ENCODE measurements at places on chromosomes 6 and 20.
A peak's percentile ranks its signal among the peaks of the same experiment; 100 is the strongest.

- DNase-seq, result no peak
Measured at GRCh38 chr20:59020938-59021551, 1.8 kb downstream of the TUBB1 start.

DNA sequence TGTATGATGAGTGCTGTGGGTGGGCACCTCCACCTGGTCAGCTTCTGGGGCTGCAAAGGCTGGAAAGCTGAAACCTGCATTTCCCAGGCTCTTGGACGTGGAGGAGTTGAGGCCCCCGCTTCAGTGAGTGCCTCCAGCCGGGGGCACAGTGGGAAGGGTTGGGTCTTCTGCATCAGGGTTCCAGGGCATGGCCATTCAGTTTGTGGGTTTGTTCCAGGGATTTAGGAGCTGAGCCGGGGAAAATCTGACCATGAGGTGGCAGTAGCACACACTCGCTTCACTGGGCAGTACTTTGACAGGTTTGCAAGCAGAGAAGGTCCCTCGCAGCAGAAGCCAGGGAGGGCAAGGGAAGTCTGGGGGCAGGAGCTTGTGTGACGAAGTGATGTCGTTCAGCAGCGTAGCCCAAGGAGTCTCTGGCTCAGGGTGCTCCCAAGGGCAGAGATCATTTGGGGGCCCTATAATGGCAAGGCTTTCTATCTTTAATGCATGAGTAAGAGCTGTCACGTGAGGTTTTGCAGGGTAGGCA is 69.5 kb upstream of the SULF2 start:
- no peak for DNase-seq

DNA sequence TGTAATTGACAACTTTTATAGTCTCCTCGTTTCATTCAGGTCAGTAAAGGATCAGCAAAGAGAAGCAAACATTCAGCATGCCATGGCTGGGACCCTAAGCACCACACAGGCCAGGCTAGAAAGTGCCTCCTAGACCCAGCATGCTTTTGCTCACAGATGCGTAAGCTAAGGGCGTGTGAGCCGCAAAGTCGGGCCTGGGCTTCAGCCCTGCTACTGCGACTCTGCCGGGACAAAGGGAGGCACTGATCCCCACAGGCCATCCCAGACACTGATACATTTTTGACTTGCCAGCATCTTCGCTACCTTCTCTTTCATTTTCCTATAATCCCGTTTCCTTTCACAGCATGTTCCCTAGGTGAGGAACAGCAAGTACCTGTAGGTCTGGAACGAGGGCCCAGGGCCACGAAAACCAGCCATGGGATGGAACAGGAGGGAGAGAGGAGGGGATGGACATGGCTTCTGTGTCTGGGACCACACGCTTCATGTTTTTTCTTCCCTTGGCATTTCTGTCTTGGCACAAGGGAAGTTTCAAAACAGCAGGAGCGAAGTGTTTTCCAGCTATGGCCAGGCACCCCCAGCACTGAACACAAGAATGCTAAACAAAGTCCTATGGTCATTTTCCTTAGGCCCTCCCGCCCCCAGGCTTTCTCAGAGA is 42.6 kb downstream of the IRF4 start:
- DNase-seq, result no peak

DNA sequence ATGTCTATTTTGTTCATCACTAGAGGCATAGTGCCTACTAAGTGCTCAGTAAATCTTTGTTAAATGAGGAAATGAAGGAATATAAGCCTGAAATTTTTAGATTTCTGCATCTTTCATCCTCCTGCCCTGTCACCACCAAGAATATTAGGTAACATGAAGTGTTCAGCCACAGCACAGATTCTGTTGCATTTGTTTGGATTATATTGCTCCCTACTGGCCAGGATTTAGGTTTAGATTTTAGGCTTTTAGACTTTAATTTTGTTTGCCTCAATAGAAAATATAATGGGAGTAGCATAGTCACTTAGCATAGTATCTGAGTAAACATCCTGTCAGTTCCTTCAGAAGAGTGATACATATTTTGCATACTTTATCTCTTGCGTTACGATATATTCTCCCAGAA is 14.2 kb downstream of the FARS2 start:
- DNase-seq, result no peak

- DNase-seq, result no peak
Measured at GRCh38 chr6:12068899-12069557, 56.9 kb downstream of the HIVEP1 start.

GRCh38 chr6:55888917-55889316 is 13.5 kb upstream of the BMP5 start:
- DNase-seq, result no peak

DNA sequence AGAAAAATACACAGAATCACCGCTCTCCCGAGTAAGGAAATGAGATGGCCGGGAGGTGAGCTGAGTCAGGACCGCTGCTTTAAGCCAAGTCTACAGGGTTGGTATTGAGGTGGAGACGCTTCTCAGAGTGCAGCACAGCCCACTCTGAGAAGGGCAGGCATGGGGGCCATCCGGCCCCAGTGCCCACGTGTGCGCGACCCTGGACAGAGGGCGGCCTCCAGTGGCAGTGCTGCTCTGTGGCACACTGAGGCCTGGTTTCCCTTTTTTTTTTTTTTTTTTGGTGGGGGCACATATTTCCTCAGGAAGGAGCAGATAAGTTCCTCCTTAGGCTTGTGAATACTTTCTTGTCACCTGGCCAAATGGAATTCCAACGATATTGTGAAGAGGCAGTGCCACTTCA is 88.8 kb downstream of the FOXC1 start:
- DNase-seq, result no peak

GRCh38 chr20:64083804-64084684 is at the start of gene LKAAEAR1:
TSS of gene LKAAEAR1 (minus strand) at chr20:64084398. CDS start at chr20:64084219, 179 bp downstream.
- DNase-seq, result no peak

- DNase-seq, result no peak
Measured at GRCh38 chr6:44542401-44543116, 155.1 kb downstream of the CDC5L start.

DNA sequence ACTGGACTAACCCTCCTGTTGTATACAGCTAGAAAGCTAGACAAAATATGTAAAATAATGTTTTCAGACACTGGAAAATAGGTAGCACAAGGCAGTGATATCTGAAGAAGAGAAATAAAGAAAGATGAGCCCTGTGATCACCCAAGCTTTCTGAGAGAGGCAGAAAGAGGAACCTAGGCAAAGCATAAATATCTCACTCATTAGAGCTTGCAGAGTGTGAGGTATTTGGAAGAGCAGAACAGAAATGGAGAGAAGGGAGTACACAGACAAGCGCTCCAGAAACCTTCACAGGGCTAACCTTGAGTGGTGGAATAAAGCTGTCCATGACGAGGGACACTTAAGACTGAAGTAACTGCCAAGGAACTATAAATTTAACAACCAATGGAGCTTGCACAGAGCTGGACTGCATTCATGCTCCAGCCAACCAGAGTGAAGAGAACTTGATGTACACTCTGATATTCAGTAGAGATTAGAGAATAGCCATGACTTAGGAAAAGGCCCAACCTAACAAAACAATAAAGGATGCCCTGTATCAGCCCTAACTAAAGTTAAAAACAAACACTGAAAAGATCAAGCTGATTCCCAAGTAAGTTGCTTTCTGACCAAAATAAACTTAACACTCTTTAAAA is 280.9 kb upstream of the STXBP5 start:
- no peak for DNase-seq

DNA sequence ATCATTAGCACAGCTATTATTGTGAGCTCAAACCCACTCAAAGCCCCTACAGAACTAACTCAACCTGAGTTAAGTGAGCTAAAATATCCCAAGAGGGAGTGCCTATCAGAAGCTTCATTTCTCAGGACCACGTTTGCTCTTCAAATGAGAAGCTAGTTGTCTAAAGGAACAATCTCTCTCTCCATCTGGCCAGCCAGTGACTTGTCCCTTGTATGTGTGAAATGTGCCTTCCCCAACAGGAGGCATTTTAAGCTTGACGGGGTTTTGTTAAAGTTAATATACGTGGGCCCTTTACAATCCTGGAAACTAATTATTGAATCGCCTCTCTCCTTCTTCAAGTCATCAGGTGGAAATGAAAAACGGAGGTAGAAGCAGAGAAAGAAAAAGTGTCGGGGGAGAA is 62.0 kb downstream of the TRERF1 start:
- DNase-seq, result no peak

GRCh38 chr6:5723841-5724691 is 282.7 kb downstream of the NRN1 start:
- DNase-seq, result no peak

GRCh38 chr20:59365611-59366285 is 65.3 kb downstream of the EDN3 start:
- peak; percentile 69 for DNase-seq

DNA sequence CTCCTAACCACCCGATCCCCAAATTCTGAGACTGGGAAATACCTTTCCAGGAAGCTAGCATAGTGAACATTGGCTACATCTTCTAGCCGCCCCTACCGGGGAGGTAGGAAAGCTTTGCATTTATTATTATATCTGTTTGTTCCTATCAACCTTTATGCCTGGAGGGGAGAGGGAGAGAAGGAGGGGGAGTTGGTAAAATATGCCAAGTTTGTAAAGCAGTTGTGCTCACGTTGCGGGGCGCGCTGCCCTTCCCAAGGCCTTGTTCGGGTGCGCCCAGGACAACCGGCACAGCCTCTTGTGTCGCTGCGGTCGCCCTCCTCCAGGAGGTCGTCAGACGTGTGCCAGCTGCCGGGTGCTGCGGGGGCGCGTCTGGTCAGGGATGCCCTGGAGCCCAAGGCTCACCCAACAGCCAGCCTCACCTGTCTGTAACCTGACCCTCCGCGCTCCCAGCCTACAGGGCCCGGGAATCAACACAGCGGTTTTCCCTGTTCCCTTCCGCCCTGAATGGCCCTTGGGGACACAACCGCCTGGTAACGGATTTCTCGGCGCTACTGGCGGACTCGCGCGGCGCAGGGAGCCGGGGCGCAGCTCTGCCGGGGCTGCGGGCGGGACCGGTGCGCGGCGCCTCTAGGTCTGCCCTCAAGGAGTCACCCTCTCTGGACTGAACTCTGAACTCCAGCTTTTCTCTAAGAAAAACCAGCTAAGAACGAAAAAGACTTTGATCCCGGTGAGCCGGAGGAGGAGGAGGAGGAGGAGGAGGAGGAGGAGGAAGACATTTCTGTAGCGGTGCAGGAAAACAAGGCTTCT is 1.1 kb upstream of the OVOL2 start:
- DNase-seq, result peak; percentile 69

DNA sequence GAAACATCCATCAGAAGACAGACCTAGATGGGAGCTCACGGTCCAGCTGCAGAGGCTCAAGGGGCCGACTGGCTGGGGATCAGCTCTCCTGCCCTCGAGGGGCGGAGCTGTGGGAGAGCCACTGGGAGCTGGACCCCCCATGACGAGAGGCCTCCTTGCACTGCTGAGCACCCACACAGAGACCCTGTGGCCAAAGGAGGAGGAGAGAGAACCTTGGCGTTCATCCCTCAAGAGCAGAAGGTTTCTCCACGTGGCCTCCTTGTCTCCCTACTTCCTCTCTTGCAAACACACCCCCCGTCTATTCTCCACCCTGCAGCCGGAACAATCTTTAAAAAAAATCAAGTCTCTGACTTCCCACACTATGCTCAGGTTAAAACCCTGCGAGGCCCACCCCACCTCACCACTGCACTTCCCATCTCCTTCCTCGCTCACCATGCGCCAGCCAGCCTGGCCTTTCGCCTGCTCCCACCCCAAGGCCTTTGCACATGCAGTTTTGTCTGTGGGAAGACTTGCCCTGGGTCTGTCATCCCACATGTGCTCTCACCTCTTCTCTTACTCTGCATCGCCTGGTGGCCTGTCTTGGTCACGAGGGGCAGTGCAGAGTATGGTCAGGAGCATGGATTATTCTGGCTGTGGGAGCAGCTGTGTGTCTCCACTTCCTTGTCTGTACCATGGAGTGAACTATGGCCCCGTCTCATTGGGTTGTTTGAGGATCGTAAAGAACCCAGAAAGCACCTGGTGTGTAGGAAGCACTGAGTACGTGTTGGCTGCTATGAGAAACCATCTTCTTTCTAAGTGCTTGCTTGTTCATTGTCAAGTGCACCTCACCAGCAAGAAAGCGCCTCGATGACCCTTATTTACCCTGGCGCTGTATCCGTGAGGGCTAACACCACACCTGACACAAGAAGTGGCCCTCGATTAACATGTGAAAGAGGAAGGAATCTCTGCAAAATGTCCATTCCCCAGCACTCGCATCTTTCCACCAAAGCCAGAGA is 32.9 kb downstream of the PMEPA1 start:
- DNase-seq, result peak; percentile 41

DNA sequence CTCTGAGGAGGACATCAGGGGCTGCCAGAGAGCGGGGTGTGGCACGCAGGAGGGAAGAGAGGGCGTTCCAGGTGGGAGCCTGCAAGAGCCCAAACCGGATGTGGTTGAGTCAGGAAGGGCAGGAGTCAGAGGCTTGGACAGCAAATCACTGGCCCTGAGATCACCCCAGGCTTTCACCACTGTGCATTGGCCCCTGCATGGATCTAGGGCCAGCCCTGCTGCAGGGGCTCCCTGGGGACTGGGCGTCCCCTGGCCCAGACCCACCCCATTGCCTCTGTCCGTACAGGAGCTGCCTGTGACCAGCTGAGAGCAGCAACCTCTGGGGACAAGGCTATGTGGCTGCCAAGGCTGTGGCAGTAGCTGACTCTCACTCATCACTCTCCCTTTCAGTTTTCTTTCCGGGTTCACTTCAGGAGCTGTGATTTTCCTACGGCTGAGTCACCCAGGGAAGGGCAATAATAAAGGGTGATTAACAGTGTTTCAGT is 33.9 kb downstream of the KCNK17 start:
- no peak for DNase-seq

GRCh38 chr6:44072452-44072958 is 54.7 kb downstream of the MRPL14 start:
- DNase-seq, result no peak

DNA sequence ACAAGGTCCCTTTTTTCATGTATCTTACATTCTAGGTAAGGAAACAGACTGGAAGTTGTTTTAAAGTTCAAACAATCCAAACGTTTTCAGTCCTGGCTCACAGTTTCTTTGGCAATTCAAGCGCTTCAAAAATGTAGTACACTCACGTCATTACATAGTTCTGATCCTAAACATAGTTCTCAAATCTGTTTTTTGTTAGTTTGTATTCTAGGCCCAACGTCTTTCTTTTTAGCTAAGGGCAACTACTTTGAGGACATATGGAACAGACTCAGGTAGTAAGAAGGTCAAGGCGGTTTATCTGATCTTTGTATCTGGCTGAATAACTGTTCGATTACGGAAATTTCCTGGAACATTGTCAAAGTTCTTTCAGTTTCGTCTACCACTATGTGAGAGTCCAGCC is 36.9 kb upstream of the PLCB4 start:
- DNase-seq, result no peak

DNA sequence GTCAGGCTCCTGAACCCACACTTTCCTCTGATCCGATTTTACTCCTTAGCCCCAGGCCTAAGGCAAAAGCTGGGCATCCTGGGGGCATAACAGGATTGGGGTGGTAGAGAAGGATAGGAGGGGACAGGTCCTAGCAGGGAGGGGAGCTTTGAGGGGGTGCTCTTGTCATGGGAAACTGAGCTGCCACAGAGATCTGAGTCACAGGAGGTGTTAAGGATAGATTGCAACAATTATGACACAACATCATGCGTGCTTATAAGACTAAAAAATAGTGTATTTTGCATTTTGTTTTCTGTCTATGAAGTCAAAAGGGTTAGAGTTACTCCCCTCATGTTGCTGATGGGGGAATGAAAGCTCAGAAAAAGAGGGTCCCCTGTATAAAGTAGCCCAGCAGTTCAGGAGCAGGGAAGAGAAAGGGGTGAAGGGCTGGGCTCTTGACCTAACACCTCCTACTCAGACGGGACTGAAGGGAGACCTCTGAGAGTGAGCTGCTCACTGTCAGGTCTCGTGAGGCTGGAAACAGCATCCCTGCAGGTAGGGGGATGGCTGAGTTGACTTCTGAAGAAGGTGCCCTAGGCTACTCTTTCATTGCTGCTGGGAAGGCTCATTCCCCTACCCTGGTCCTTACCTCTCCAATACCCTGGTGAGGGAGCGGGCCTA is 2.0 kb downstream of the GLP1R start:
- DNase-seq, result no peak

GRCh38 chr6:66964216-66964615 is 1257.2 kb upstream of the EYS start:
- DNase-seq, result no peak

Data from NCI-H1092 (cell line).